ENCODE measurements at places on chromosomes 1 and 21.

DNA sequence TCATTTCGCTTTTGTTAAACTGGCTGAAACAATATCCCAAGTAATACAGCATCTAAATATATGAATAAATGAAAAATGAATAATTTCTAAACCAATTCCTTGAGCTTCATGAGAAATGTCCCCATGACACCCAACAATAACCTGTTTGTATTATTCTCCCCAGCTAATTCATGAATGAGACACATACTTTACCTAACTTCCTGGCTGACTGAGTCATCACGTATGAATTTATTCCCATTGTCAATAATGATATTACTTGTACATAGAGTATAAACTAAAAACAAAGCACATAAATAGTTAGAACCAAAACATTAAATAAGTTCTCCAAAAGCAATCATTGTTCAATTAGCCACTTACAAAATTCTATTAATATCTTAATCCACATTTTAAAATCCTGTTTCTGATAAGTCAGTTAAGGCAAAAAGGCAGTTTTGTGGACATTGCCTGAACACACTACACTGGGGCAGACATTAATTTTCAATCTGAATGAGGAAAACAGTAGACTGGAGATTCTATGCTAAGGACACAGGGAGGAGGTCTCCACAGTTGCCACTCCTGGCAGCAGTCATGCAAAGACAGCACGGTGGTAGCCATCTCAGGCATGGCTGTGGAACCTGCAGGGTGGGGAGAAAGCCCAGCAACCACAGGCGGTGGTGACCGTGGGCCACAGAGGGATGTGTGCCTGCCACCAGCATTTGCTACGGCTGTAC lies 48.2 kb downstream of the SLC9C2 start:
- DNase-seq = no peak

GRCh38 chr1:219324171-219324570 lies 150.5 kb downstream of the LYPLAL1 start:
- DNase-seq = no peak

DNA sequence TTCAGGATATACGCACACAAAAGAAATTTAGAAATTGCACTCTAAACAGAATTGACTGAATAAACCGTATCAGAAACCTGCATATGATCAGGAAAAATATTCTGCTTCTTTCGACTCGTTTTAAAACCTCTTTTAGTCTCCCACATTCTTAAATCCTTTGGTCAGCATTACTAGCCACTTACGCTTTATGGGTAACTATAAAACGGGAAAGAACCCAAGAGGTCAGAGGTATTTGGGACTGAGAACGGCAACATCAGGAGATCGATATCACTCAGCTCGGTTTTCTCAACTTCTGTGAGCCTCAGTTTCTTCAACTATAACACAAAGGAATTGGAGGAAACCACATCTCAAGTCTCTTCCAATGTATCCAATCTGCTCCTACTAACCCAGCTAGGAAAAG lies 36.4 kb upstream of the ANGPTL7 start:
- DNase-seq = no peak

DNA sequence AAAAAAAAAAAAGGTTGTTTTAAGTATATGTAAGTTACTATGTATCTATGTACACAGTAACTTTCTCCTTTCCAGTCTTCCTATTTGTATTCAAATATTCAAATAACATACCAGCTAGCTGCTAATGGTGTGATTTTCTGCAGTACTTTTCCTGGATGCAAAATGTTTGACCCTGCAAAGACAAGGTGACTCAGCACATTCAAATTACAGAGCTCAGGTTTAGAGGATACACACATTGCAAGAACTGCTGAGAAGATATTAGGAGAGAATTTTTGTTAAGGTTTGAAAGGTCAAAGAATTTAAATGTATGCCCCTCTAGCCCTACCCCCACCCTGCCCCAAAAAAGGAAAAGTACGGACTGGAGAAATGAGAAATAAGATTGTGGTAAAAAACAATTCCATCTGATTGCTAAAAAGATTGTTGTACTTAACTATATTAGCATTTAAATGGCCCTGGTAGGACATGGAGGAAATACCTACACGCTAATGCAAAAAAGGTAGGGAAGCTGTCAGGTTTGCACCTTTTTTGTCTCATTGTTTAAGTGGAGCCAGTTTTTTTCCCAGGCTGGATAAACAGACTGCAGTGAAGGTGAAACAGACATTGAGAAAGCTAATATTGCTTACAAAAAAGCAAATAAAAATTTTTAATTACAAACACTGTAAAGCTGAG lies 45.6 kb downstream of the ZNF281 start:
- no peak for DNase-seq

DNA sequence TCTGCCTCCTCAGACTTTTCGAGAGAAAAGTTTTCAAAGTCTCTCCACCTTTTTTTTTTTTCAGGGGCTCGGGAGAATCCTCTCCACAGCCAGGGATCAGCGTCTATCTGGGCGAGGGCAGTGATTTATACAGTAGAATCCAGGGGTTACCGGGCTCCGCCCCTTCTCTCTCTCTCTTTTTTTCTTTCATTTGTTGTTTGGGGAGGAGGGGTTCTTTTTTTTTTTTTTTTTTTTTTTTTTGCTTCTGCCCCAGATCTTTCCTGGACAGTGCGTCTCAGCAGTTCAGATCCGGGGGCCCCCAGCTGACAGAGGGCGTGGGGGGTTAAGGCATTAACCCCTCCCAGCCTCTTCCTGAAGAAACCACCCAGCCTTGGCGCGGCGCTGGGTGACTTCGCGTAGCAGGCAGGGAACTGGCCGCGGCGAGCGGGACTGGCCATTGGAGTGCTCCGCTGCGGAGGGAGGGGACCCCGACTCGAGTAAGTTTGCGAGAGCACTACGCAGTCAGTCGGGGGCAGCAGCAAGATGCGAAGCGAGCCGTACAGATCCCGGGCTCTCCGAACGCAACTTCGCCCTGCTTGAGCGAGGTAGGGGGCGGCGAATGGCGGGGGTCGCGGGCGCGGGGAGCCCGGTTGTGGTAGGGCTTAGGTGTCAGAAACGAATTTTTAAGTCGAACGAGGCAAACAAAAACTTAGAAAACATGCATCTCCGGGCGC lies at the start of gene S1PR1:
Gene S1PR1 (plus strand): TSS at position 504 of the 713 bp plus-strand sequence. CDS start 1,966 bp downstream, outside the sequence.
- DNase-seq = peak; percentile 75

GRCh38 chr21:39851002-39851618 lies 16.1 kb upstream of the PCP4 start:
- DNase-seq = no peak

GRCh38 chr1:162977944-162978568 lies 91.1 kb upstream of the RGS4 start:
- no peak for DNase-seq

GRCh38 chr1:32393832-32394140 lies 455 bp downstream of the BSDC1 start:
- DNase-seq = no peak

- DNase-seq = no peak
Measured at GRCh38 chr1:4172644-4173599, 272.9 kb upstream of the C1orf174 start.

GRCh38 chr1:180952657-180953013 lies 39.9 kb downstream of the KIAA1614 start:
- no peak for DNase-seq

DNA sequence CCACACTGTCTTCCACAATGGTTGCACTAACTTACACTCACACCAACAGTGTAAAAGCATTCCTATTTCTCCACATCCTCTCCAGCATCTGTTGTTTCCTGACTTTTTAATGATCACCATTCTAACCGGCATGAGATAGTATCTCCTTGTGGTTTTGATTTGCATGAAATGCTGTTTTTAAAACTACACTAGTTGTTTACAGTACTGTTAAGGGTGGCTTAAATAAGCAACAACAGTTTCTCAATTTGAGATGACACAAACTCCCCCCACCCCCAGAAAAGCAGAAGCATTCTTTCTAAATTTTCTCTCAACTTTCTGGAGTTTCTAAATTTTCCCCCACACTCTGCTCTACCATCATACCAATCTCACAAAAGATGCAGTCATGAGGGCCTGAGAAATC lies 7.1 kb upstream of the SLAMF7 start:
- no peak for DNase-seq

DNA sequence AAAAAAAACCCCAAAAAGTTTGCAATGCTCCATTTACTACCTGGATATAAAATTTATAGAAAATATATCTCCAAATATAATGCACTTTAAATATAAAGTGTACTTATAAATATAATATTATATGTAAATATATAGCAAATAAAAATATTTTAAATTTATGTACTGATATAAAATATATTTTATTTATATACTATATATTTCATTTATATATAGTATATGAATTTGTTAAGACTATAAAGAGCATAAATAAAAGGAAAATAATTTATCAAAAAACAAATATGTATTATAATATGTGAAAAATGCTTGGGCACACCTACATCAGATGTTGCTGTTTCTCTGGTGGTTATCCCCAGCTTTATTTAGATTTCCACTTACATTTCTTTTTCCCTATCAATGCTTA lies 71.0 kb upstream of the ZBTB18 start:
- DNase-seq = no peak

DNA sequence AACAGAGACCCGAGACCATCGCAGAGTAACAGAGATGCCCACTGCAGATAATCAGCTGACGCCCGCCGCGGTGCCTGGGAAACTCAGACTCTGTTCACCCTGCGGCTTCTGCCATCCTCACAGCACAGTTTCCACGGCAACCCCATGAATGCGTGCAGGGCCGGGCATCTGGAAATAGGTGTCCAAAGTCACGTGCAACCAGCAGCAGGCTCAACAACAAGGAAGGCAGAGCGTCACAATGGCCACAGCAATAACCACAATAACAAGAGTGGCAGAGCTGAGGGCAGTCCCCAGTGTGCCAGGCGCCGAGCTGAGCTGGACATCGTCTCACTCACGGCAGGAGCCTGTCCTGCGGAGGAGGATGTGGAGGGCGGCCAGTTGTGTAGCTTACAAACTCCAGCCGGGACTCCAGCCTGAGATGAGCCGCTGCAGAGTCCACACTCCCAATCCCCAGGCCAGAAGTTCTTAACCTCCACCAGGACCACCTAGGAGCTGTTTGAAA lies 102.0 kb downstream of the CRYAA start:
- DNase-seq = no peak

GRCh38 chr1:12053752-12054548 lies 9.2 kb upstream of the TNFRSF8 start:
- no peak for DNase-seq

All from left forelimb (tissue), 1 donor.